ENCODE measurements at places on chromosomes 1 and 21. TPM values are rescaled to one million over a fixed set of nuclear protein-coding genes. Genes with fewer than 3 reads are reported as not detected.
A peak's percentile ranks its signal among the peaks of the same experiment; 100 is the strongest.

The LPAR3 gene
- 3.6 TPM for total RNA-seq

The INTS7 gene
- total RNA-seq: 15.9 TPM

The CRYAA gene
- total RNA-seq: not detected

The ASAP3 gene
- total RNA-seq: 35.9 TPM

The FLG2 gene
- not detected for total RNA-seq

The TMPRSS15 gene
- not detected for total RNA-seq

The KIAA1614 gene
- total RNA-seq: 5.5 TPM

The GUCA2A gene
- not detected for total RNA-seq

GRCh38 chr1:94096797-94097549 is 24.0 kb downstream of the ABCA4 start:
- no peak for DNase-seq

DNA sequence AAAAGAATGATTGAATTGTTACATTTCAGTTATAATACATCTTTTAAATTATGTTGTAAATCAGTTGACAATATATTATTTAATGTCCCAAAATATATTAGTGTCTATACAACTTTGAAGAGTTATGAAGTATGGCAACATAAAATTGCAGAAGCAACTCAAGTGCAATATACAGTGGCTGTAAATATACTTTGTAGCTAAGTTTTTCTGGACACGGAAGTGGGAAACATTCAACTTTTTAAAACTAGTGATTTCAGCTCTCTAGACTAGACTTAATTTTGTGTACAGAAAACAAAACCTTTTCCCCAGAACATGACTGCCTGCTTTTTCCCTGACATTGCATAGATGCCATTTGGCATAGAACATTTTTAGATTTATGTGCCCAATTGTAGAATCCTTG is 29.5 kb upstream of the ABCG1 start:
- DNase-seq: no peak

DNA sequence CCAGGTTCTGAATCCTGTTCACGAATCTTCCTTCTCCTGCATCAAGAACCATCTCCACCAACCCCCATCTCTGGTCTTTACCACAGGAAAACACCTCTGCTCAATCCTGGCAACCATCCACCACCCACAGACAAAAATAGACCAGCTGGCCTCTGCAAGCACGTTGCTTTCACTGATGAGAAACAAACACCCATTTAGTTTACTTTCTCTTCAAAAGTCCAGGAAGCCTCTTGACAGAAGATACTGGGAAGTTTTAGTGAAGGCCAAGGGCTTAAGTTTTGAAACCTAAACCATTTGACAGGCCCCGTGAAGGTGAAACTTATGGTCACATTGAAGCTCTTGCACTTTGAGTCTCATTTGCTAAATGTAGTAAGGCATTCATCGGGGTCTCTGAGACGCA is 122.6 kb upstream of the PPP2R5A start:
- DNase-seq: no peak

GRCh38 chr1:214216779-214217178 is 64.2 kb upstream of the SMYD2 start:
- no peak for DNase-seq

DNA sequence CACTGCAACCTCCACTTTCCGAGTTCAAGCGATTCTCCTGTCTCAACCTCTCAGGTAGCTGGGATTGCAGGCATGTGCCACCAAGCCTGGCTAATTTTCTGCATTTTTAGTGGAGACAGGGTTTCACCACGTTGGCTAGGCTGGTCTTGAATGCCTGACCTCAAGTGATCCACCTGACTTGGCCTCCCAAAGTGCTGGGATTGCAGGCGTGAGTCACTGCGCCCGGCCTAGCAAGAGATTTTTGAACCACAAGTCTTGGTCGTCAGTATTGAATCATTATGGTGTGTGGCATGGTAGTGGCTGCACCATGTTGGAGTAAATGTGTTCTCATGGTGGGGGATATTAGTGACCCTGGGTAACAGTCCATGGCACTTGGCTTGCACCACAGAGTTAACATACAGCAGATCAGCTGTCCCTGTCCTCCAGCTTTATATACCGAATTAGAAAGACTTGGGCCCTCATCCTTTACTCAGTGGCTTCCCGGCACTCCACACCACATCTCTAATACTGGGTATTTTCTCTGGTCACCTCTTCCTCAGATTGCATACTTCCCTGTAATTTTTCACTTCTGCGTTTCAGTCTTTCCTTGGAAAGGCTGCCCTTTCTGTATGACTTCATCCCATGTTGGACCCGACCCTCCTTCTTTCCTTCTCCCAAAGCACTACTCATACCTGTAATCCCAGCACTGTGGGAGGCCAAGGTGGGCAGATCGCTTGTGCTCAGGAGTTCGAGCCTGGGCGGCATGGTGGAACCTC is 25.1 kb downstream of the AK4 start:
- DNase-seq: no peak

GRCh38 chr1:203673550-203674411 is 47.1 kb downstream of the ATP2B4 start:
- no peak for DNase-seq

GRCh38 chr1:210222340-210223006 is 10.1 kb upstream of the SERTAD4 start:
- DNase-seq: no peak

GRCh38 chr1:166905136-166905535 is 29.1 kb upstream of the TADA1 start:
- no peak for DNase-seq

GRCh38 chr1:91501971-91502671 is 1.5 kb downstream of the CDC7 start:
- DNase-seq: no peak

- no peak for DNase-seq
These were observed 1.4 kb upstream of the OR2L3 start for GRCh38 chr1:248045209-248045608.

- DNase-seq: no peak
These were observed 208.3 kb upstream of the NCAM2 start for GRCh38 chr21:20789729-20790500.

DNA sequence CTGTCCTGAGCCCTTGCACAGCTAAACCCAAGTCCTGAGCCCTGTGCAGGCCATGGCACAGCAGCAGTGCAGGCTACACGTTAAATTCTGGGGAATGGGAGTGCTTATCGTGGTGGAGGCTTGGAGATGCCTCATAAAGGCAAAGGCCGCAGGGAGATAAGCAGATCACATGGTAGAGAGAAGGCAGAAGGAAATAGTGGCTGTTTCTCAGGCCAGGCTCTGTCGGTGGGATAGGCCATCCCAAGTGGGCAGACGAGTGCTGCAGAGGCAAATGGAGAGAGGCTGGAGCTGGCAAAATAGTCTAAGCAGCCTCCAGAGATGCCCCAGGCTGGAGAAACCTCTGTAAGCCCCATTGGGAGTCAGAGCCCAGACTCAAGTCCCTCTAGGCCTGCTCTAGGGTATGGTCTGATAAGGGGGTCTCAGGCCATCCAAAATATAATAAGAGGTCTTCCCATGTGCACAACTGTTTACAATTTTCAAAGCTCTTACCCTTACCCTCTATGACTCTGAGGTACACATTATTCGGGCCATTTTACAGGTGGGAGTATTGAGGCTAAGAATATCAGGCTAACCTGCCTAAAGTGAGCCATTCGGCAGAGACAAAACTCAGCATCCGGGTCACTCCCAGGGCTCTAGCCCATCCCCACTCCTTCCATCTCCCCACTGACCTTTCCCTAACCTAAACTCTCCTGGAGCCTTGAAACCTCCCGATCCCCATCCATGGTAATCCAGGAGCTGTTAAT is 79.6 kb downstream of the NKAIN1 start:
- DNase-seq: no peak

GRCh38 chr1:20763417-20763816 is 23.7 kb downstream of the HP1BP3 start:
- DNase-seq: no peak

DNA sequence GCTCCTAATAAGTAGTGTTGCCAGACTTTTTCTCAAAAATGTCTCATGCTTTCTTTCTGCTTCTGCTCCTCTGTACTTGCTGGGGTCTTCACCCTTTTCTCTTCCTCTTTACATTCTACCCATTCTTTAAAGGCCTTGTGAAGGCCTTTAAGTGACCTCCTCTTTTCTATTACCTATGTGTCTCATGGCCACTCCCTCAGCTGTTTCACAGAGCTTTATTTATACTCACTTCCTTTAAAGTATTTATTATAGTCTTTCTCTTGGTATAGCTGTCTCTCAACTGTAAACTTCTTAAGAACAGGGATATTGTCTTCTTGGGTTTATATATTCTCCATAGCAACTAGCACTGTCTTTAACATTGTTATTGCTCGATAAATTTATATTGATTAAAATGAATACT is 792 bp downstream of the GOLPH3L start:
- no peak for DNase-seq

DNA sequence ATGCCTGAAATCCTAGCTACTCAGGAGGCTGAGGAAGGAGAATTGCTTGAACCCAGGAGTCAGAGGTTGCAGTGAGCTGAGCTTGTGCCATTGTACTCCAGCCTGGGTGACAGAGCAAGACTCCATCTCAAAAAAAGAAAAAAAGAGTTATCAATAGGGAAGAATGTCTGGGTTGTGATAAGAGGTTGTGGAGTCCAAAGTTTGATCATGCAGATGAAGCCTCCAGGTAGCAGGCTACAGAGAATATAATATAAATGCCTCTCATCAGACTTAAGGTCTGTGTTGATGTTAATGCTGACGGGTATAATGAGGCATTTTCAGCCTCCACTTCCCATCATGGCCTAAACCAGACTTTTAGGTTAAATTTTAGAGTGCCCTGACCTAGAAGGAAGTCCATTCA is 24.6 kb downstream of the TLR5 start:
- no peak for DNase-seq

DNA sequence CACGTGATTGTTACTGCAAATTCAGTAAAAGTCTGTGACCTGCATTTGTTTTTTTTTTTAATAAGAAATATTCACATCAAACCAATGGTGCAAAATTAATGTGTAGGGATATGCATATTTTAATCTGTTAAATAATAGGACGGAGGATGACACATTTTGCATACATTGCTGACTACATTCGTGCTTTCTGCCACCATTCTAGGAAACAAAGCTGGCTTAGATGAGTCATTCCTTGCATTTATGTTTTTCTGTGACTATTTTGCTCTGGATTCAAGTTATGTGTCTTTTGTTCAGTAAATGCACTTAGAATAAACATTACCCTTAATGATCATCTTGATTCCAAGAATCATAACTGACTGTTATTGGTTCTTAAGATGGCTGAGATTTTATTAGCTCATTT is 23.9 kb upstream of the CYYR1 start:
- no peak for DNase-seq

DNA sequence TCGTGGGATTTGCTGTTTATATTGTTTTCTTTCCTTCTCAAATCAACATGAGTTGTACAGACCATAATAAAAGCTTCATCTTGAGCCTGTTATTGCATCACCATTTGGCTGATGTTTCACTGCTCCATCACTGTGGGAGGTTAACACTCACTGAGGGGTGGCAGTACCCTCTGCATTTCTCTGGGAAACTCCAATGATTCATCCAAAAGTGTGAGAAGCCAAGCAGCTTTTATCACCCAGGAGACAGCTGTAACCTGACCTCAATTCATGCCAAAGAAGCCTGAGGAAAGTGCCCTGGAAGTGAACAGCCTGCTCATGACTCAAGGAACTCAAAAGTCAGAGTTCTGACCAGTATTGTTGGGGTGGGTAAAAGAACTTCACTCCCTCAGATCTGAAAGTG is 84.1 kb downstream of the GPR88 start:
- DNase-seq: no peak

GRCh38 chr1:6098303-6099215 is 52.9 kb downstream of the KCNAB2 start:
- peak; percentile 41 for DNase-seq

GRCh38 chr1:172997941-172998361 is 52.8 kb downstream of the TNFSF18 start:
- no peak for DNase-seq

DNA sequence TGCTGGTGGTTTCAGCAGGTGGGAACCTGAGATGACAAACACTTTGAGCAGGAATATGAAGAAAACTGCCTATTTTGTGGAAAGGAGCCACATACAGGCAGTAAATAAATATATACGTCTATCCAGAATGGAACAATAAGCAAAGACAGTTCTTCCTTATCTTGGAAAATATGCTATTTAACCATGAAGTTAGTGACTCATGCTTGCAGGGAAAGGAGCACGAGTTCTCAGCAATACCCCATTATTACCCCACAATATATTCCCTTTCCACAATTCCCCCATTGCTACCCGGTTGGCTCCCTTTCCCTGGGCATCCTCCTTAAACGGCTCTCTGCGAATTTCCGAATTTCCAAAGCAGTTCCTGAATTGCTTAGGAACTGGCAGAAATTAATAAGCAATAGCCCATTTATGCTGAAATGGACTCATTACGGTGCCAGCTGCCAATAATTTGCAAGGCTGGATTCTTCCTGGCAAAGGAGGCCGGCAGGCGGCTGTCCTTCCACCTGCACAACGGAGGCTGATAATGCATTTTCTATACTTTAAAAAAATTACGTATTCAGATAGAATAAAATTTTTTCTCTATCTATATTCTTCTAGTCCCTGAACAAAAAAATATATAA is 65.4 kb downstream of the TIAM1 start:
- no peak for DNase-seq

DNA sequence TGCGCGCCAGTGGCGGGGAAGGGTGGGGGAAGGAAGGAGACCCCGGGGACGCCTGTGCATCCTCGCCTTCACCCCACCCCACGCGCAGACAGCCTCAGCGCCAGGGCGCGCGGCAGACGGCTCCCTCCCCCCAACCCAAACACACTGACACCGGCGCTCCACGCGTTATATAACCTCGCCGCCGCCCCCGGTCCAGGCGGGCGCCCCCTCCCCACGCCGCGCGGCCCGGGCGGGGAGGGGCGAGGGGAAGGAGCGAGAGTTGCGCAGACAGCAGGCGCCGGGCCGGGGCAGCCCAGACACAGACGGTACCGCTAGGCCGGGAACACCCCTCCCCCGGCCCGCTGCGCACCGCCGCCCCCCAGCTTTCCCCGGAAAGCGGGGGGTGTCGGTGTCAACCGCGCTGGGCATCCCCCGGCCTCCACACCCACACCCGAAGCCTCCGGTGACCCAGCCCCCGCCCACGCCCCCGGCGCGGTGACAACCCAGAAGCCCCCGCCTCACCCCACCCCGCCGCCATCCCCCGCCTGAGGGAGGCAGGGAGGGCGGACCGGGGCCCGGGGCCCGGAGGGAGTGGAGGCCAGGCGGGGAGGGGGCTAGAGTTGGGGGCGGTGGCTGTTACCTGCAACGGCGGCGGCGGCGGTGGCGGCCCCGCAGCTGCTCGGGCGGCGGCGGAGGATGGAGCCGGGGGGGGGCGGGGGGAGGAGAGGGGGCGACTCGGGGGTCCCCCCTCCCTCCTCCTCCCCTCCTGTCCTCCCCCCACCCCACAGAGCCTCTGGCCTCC is 432 bp downstream of the AKT3 start:
- DNase-seq: peak; percentile 72
